ENCODE measurements at places on chromosomes 5 and 9. TPM values are rescaled to one million over a fixed set of nuclear protein-coding genes. Genes with fewer than 3 reads are reported as not detected.

GRCh38 chr9:19148187-19148586 lies 20.9 kb upstream of the PLIN2 start:
- DNase-seq = peak; percentile 26

- DNase-seq = no peak
Measured at GRCh38 chr5:32562843-32563242, 22.5 kb upstream of the SUB1 start.

DNA sequence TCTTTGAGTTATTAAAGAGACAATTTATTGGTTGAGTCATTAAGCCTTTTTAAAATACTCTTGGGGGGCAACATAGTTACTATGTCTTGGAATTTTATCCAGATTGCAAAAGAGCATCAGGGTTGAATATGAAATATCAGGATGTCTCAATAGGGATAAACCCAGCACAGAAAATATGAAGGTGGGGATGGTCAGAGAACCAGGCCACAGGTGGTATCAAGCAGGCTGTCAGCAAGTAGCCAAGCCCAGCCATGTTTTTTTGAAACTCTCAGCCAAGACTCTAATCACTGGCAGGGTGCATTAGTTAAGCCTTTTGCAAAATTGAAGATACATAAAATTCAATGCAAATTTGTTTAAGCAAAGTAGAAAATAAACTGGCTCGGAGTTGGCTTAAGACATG lies 468.9 kb downstream of the DTWD2 start:
- no peak for DNase-seq

DNA sequence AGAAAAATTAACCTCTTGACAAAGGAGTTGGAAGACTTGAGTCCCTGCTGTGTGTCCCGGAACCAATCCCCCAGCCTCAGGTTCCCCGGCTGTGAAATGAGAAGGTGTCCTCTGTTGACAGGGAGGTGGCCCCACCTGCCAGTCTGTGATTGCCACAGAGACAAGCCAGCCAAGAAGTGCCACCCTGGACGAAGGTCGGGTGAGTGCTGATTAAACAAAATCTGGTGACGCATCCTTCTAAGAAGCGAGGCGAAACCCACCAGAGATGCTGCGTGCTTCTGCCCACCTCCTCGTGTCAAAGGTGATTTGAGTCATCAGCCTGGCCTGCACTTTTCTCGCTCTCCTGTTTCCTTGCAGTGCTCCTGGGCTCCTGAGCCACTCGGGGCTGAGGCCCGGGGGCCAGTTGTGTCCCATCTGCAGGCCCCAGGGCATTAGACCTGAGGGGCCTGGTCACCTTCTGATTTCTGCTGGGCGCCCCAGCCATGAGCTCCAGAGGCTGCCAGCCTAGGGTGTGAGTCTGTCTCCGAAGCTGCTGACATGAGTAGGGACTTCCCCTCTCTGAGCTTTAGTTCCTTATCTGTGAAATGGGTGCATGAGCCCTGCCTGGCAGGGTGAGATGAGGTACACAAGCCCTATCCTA lies 28.7 kb downstream of the NEK6 start:
- DNase-seq = no peak

DNA sequence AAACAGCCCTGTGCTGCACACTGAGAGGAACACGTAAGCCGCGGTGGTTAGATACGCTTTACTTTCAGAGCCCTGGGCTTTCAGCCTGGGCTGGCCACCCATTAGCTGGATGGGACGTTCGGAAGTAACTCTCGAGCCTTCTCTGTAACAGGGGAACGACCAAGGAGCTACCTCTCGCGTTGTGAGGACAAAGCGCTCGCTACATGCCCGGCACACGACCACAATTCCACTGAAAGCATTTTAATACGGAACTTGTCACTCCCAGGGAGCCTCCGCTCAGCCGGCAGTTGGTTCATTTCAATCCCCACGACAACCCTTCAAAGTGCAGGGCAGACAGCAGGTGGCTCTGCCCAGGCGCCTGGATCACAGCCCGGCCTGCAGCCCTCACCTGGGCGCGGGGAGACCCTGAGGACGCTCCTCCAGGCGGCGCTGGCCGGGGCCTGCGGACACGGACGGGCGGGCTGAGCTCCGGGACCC lies 368 bp downstream of the SURF1 start:
- DNase-seq = no peak

The PCDHA5 gene
- total RNA-seq = 0.77 TPM

The DMRT3 gene
- not detected for total RNA-seq

The PCDHGB5 gene
- total RNA-seq = 0.50 TPM

DNA sequence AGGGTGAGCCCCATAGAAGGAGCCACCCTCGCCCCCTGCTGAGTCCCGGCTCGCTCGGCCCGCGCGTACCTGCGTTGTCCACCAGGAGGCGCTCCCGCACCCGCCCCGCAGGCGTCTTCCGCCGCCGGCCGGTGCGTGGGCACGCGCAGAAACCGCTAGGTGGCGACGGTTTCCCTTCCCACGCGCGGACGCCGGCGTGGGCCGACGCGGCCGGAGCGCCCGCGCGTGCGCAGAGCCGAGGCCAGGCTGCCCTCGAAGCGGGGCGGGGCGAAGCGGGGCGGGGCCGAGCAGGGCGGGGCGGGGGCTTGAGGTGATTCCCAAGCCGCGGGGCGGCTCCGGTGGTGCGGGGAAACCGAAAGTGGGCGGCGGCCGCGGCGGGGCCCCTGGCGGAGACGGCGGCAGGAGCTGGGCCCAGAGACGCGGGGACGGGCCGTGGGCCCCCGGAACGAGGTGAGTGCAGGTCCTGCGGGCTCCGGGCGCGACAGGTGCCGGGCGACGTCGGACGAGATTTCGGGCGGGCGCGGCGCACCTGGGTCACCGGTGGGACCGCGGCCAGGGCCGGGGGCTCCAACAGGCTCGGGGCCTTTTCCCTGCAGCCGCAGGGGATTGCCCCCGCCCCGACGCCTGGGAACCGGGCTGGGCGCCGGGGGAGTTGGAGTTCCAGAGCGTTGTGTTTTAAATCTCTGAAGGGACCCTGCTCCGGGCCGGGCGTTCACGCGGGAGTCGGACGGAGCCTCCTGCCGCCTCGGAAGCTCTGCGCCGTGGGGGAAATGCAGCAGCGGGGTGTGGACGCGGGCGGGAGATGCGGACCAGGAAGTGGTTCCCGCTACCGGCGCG lies at the start of gene TDRD7:
TSS of gene TDRD7 (plus strand) at position 308 of the 837 bp plus-strand sequence. CDS start 16,370 bp downstream, outside the sequence.
- peak; percentile 84 for DNase-seq

DNA sequence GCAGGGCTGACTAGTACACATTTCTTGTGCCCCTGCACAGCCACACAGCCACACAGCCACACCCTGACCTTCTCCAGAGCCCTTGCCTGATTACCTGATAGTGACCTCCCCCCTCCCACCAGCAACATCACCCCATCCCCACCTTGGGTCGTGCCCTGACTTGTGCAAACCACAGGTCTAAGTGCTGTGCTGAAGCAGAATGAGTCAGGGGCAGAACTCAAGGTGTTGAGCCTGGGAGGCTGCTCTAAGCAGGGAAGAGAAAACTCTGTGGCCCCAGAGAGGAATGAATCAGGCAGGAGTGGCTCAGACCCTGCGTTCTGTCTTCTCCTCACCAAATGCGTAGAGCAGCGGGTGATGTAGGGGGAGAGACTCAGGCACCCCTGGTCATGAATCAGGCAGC lies 24.3 kb upstream of the FAT2 start:
- no peak for DNase-seq

DNA sequence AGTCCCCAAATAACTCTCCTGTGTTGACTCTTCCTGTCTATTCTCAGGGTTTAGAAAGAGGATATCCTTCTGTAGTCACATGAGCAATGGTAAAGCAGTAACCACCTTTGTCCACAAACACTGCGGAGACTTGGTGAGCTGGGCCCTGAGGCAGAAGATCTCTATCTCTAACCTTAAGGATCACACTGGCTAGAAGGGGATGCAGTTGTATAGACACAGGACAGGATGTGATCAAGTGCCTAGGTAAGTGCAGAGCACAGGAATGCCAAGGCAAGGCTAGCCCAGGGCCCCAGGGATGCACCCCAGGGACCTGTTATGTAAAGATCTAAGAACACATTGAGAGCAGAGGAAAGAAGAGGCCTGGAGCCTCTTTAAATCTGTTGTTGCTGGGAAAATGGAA lies 610.5 kb downstream of the IRX1 start:
- no peak for DNase-seq

The LHX2 gene
- not detected for total RNA-seq

The C5orf58 gene
- not detected for total RNA-seq

All from SK-MEL-5 (cell line).